ENCODE measurements at places on chromosomes 16 and 17. TPM values are rescaled to one million over a fixed set of nuclear protein-coding genes. Genes with fewer than 3 reads are reported as not detected.
A peak's percentile ranks its signal among the peaks of the same experiment; 100 is the strongest.

GRCh38 chr17:47210105-47210504 is 957 bp downstream of the MYL4 start:
- no peak for DNase-seq

DNA sequence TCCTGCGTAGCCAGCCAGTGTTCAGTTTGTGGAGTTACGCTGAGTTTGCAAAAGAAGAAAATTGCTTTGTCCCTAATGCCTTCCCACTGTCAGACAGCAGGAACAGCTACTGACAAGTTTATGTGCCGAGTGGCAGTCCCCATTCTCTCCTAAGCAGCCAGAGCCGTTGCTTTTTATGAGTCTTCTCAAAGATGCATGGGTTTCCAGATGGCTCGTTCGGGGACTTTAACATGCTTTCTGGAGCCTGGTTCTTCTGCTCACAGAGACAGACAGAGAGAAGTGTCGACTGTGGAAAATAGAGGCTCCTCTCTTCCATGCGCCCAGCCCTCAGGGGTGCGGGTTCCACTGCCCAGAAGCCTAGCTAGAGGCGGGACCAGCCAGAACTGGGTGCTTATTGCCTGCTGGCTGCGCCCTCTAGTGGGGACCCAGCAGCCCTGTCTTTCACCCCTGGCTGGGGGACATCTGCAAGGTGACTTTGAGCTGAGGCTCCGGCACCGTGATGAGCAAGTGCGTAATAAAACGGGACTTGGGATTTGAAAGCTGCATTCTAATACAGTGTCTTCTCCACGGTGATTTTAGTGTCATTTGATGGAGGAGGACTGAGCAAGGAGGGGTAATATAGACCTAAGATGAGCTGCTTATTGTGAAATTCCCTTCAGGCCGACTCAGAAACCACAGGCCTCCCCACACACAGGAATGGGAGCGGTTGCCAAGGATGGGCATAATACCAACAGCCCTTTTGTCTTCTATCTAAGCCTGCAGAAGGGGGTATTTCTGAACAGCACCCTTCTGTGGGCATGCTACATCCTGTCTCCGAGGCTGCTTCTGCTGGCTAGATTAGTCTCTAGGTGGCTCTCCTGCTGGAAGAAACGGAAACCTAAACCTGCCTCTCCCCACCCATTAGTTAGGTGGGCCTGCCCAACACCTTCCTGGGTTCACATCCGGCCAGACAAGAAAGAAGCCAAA is 73.1 kb downstream of the CCDC182 start:
- peak; percentile 89 for DNase-seq

GRCh38 chr17:57603978-57604377 is 141.1 kb downstream of the CCDC182 start:
- no peak for DNase-seq

- no peak for DNase-seq
Measured at GRCh38 chr16:88593061-88593460, 22.9 kb downstream of the ZC3H18 start.

VAC14 gene
- 36.2 TPM for polyA plus RNA-seq

NPLOC4 gene
- polyA plus RNA-seq: 34.9 TPM

GRCh38 chr17:39653316-39653661 is 11.9 kb upstream of the TCAP start:
- DNase-seq: no peak

DNA sequence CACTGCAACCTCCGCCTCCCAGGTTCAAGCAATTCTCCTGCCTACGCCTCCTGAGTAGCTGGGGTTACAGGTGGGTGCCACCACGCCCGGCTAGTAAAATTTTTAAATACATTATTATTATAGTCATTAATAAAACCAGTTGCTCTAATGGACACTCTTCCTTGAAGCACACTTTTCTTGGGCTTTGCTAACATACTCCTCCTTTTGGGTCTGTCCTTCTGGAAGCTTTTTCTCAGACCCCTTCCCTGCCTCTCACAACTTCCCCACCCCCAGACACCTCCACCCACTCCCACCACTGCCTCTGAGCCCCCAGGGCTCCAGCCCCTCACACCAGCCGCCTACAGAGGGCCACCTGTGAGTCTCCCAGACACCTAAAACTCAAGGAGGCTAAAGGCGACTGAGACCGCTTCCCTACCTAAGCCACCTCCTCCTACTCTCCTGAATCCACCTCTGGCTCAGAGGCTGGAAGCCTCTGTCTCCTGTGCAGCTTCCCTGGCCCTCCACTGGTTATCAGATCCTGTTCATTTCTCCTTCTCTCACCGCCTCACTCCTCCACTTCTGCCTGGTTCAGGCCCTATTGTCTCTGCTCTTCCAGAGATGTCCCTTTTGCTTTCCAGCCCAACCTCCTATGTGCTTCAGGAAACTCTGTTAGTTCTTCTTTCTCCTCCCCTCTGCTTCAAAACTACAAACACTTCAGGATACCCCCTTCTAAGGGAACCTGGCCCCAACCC is 2.1 kb upstream of the CUEDC1 start:
- DNase-seq: peak; percentile 55

- DNase-seq: peak; percentile 69
Measured at GRCh38 chr17:7846765-7847661, 7.9 kb upstream of the TMEM88 start.

NOS2 gene
- polyA plus RNA-seq: 6.5 TPM

DNA sequence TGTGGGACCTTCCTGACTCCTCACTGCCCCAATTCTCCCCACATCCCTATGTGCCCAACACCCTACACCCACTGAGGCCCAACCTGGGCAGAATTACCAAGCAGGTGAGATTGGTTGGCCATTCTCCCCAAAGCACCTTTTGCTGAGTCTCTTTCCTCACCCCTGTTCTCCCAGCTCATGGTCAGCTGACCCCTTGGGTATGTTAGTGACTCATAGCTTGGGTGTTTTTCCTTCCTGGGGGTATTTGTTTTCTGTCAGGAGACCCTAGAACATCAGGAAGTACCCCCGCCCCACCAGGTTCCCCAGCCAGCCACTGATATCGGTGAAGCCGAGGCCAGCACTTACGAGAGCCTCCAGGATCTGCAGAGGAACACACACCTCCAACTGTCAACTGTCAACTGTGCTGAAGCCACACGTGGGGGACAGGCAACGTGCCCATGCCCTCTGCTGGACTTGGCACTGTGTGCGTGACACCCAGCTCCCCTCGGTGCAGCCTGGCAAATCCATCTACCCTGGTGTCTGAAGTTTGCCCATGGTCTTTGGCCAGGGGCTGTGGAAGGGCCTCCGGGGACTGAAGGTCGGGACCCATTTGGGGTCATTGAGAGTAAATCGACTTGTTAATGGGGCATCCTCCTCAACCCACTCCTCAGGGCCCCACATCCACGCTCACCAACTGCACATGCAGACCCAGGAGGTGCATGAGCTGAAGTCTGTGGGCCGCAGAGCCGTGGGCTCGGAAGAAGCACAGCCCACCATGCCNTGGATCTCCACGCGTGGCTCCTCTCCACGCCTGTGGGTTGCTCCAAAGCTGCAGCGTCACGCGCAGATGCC is 53.1 kb downstream of the METRNL start:
- peak; percentile 56 for DNase-seq

DNA sequence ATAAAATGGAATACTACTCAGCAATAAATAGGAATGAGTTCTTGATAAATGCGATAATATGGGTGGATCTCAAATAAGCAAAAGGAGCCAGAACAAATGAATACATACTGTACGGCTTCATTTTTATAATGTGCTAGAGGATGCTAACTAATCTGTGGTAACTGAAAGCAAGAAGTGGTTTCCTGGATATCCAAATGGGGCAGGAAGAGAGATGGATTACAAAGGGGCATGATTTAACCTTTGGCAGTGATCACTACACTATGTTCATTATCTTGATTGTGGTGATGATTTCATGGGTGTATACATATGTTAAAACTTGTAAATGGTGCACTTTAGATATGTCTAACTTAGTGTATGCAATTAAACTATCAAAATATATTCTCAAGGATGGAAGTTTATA is 222.3 kb upstream of the TBX2 start:
- no peak for DNase-seq

- peak; percentile 56 for DNase-seq
Measured at GRCh38 chr17:31413874-31414549, 22.5 kb downstream of the RAB11FIP4 start.

DNA sequence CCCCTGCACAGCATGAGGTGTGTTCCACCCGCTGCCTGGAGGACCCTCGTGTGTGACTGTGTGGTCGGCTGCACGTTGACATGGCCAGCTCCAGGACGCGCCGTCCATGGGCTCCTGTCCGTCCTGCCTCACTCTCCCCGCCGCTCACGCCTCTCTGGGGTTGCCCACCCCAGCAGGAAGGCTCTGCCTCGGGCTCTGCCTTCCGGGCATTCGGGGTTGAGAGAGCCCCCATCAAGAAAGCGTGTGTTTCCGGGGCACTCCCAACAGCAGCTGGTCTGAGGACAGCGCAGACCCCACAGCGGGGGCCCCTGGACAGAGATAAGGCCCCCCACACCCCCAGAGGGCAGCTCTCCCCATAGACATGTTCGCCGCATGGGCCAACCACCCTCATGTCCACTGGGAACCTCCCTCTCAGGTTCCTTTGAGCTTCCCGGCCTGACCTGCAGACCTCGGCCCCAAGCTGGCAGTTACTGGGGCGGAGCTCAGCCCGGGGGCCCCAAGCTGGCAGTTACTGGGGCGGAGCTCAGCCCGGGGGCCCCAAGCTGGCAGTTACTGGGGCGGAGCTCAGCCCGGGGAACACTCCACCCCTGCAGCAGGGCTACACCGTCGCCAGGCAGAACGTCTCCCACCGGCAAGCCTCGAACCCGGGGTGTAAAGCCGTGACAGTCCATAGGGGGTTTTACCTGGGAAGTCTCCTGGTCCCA is 8.4 kb upstream of the PIEZO1 start:
- DNase-seq: no peak

GRCh38 chr17:2814481-2815341 is 18.5 kb downstream of the RAP1GAP2 start:
- no peak for DNase-seq

GTF3C1 gene
- polyA plus RNA-seq: 37.5 TPM

DNA sequence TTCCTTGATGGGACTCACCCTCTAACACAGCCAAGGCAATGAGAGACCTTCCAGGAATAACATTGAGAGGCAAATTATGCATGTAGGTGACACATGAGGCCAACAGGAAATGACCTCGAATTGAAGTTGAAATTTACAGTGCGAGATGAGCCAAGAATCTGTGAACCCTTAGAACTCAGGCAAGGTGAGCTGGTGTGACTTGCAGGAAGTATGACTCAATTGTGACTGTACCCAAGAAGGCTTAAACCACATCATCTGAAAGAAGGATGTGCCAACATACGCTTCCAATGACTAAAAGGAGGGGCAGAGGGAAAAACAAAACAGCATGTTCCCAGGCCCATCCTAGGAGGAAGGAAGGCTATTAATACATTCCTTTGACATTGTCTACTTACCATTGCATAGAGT is 44.8 kb downstream of the PITPNC1 start:
- no peak for DNase-seq

BICDL2 gene
- polyA plus RNA-seq: 74.9 TPM

Data from sigmoid colon (tissue), 7 donors.